Activated T-cell treated with anti-CD3 and anti-CD28 coated beads for 1 hour (primary cell): ENCODE measurements at places on chromosomes 6 and 20.

- DNase-seq: no peak
These were observed 7.5 kb upstream of the CCDC28A start for GRCh38 chr6:138765896-138766655.

DNA sequence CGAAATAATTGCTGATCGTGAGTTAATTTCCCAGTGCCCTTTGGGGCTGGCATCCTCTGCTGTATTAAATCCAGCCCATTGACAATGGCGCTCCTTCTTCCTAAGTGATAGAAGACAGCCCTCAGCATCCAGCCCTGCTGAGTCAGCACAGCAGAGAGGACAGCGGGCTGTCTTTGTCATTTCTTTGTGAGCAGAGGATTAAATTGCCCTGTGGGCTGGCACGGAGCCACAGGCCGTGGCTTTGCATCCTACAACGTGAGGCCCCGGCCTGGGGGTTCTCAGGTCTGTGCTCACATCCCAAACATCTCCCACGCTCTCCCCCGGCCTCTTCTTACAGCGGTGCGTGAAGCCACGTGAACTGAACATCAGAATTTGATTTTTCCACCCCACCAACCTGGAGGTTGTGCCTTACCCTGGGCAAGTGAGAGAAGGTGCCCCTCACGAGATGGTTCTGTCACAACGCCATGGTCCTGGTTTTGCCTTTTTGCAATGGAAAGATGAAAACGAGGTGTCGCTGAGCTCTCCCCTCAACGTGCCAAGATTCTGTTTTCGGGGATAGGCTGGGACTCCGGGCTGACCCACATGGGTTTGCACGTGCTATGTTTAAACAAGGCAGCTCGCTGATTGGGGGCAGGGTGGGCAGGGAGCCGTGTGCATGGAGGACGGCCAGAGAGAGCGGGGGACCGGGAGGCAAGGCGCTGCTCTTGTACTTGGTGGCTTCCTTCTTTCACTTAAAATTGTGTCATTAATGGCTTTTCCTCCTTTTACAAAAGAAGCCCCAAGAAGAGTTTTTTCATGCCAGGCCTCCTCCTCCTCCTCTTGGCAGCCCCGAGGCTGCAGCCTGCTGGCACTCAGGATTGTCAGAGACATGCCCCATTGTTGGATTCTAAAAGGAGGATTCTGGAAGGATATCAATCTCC, 19.5 kb downstream of the CDH4 start:
- DNase-seq: no peak

GRCh38 chr20:62355878-62356588, 11.1 kb downstream of the LAMA5 start:
- no peak for DNase-seq

DNA sequence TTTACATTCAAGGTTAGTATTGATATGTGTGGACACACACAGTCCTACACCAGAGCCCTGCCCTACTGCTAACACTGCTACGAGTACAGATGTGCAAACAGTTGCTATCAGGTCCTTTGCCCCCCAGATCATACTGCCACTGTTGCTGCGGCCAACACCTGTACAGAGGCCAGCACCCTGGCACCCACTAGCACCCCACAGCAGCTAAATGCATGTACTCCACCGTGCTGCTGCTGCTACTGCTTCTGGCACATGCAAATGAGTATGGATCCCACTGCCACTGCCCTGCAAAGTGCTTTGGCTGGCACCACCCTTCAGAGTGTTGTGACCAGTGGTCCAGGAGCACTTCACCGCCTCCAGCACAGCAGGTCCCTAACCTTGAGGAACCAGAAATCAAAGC, 621.9 kb downstream of the GRIK2 start:
- no peak for DNase-seq

GRCh38 chr6:3310703-3311102, 52.0 kb downstream of the PSMG4 start:
- no peak for DNase-seq

GRCh38 chr20:60310560-60311349, 352.5 kb downstream of the CDH26 start:
- no peak for DNase-seq

DNA sequence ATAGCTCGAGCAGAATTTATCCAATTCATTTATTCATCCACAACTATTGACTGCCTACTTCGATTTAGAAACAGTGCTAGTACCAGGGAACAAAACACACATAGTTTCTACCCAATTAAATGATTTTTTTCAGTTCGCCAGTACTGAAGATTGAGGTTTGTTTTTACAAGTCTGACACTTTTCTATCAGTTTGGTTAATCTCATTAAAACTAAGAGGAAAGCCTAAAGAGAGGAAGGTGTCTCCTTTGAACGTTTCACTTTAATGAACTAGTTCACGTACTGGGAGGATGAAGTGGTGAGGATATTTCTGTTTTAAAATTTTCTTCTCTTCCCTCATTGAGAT, 570 bp upstream of the ANKS1A start:
- no peak for DNase-seq

GRCh38 chr6:69665437-69665836, 131.4 kb downstream of the LMBRD1 start:
- DNase-seq: no peak

DNA sequence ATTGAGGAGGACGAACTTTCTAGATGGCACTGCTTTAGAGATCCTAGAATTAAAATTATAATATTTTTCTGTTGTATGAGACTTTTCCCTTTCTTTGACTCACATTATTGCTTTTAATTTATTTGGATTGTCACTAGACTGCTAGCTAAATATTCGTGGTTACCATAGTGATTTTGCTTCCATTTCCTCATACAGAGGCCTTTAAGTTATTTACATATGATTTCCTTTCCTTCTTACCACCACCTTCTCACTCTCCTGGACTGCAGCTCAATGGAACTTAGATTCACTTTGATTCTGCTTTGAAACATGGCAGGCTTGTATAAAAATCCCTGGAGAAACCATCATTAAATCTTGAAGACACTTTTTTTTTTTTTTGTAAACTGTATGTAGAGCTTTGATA, 222.9 kb downstream of the LAMA2 start:
- DNase-seq: no peak

DNA sequence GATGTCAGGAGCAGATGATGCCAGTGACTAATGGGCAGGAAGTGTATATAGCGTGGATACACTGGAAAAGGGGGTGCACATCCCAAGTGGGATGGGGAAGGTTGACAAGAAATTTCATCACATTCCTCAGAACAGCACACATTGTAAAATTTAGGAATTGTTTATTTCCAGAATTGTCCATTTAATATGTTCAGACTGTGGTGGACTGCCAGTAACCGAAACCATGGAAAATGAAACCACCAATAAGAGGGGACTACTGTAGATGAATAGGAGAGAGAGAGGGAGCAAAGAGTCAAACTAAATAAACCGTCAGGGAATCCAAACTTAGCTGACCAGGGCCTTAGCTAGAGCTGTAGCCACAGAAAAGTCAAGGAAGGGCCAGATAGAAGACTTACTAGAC, 164.4 kb upstream of the PRDM1 start:
- no peak for DNase-seq

- DNase-seq: no peak
These were observed 38.3 kb downstream of the ENPP1 start for GRCh38 chr6:131846023-131846663.

GRCh38 chr20:44041001-44041400, 126.3 kb downstream of the TOX2 start:
- DNase-seq: no peak

DNA sequence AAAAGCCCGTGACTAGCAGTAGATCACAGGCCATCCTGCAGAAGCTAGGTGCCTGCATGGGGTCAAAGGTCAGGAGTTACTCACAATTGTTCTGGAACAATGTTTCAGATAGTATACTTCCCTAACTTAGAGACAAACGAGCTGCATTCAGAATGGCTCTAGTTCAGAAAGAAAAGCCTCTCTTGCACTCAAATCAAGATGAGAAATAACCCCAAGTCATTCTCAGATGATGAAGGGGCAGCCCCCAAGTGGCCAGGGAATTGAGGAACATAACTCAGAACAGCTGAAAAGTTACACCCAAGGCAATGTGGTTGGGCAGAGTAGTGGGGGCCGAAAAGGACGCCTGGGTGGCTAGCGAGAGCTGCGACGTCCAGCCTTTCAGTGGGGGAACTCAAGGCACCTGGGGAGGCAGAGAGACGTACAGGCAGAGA, 27.8 kb downstream of the FYN start:
- no peak for DNase-seq

DNA sequence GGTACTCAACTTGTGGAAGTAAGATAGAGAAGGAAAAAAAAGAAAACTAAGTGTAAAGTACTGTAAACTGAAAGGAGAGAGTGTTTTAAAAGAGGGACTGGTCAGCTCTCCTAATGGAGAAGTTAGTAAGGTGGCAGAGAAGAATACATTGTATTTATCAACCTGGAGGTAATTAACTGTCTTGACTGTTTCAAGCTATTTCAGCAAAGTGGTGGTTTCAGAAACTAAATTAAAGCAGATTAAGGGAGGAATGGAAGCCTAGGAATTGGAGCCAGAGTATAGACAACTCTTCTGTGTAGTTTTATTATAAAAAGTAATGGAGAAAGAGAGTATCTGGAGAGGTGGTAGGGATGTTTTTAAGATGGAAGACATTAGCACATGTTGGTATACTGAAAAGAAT, 2.7 kb upstream of the PHF10 start:
- no peak for DNase-seq

DNA sequence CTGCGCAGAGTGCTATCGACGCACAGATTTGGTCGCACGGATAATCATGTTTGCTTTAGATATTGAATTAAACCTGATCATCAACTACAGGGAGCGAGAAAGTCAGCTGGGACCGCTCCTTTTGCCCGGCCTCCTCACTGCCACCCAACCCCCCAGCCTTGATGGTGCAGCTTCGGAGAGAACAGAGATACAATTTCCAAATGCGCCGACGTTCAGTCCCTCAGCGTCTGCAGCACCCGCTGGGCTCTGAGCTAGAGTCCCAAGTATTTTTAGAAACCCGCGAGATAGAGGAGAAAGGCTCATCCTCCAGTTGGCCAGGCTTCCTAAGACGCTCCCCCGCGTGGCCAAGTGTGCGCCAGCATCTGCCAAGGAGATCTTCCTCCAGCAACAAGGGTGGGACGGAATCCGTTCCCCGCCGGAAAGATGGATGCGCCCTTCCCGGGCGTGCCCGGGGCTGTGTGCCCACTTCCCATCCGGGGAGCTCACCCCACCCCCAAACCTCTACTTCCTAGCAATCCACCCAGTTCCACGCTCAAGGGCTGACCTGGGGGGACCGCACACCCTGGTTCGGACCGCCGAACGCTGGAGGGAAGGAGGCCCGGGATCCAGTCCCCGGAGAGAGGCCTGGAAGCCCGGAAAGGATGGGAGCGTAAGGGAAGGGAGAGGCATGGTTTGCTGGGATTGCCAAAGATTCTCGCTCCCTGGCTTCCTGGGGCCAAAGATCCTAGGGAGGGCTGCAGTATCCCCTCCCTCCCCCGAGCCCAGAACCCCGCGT, 4.1 kb downstream of the NKX2-2 start:
- no peak for DNase-seq

- DNase-seq: no peak
These were observed 531.8 kb downstream of the UTRN start for GRCh38 chr6:144816936-144817335.

GRCh38 chr6:169640351-169640852, 61.4 kb downstream of the WDR27 start:
- no peak for DNase-seq

- no peak for DNase-seq
These were observed 105.1 kb upstream of the CNKSR3 start for GRCh38 chr6:154615483-154616025.

DNA sequence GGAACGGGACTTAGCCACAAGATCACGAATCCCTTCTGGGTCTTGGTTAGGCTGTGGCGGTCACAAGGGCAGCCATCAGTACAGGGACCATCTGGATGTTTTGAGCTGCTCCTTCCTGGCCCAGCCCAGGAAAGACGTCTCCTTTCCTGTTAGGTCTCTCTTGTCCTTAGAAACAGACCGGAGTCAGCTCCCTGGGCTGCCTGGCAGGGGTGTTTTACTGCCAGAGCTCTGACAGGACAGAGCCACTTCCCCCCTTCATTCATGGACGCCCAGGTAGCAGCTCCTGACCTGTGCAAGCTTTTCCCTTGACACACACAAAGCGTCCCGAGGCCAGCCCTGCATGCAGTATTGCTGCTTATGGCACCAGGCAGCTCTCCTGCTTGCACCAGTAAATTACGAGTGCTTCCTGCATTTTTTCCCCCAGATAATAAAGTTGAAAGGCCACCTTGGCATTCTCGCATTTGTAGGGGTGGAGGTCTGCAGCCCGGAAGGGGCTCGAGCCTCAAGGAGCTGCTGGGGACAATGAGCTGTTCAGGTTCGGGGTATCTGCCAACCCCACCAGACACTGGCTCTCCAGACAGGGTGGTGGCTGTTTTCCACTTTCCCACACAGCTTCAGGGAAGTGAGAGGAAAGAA, 87.4 kb downstream of the NOL4L start:
- no peak for DNase-seq

DNA sequence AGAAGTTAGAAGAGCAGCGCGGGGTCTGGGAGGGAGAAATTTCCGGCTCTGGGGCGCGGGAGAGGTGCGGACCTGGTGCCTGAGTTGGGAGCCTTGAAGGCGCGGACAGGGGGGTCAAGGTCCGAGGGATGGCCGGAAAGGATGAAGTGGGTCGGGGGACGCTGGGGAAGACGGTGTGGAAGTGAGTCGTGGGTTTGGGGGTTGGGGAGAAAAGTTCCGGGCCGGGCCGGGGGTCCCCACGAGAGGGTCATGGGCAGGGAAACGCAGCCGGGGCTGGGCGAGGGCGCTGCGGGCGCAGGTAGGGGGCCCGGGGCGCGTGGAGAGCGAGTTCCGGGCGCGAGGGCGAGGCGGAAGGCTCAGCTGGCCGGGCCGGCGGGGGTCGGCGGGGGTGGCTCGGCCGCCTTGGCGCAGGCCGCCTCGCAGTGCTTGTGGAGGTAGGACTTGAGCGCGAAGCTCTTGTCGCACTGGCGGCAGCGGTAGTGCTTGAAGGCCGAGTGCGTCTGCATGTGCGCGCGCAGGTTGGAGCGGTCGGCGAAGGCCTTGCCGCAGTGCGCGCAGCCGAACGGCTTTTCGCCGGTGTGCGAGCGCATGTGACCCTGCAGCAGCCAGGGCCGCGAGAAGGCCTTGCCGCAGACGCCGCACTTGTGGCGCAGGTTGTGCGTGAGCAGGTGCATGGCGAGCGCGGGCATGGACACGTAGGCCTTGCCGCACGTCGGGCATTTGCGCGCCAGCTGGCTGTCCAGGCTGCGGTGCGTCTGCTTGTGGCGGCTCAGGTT, 10.5 kb upstream of the SRXN1 start:
- no peak for DNase-seq

GRCh38 chr20:19354950-19355349, 142.5 kb downstream of the SLC24A3 start:
- no peak for DNase-seq

- no peak for DNase-seq
These were observed 610.3 kb downstream of the KHDRBS2 start for GRCh38 chr6:61675734-61676133.
